ENCODE measurements at places on chromosomes 7 and 10.

DNA sequence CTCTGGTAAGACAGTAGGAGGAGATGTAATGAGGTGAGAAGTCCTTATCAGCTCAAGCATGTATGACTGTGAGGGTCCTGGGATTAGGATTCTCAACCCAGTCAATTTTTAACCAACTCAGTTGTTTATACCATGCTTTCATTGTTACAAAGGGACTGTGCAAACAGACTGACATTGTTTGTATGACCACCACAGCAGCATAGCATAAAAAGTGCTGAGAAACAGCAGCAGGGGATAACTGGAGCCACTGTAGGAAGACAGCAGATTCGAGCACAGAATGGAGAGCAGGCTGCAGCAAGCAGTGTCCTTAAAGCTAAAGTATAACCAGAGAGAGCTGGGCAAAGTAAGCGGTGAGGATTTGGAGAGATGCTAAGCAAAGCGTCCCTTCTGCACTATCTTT is 829.5 kb downstream of the REEP3 start:
- DNase-seq = no peak

- no peak for DNase-seq
Measured at GRCh38 chr7:152137476-152138025, 112.1 kb downstream of the GALNT11 start.

GRCh38 chr7:24718977-24719491 is 38.2 kb downstream of the GSDME start:
- DNase-seq = no peak

DNA sequence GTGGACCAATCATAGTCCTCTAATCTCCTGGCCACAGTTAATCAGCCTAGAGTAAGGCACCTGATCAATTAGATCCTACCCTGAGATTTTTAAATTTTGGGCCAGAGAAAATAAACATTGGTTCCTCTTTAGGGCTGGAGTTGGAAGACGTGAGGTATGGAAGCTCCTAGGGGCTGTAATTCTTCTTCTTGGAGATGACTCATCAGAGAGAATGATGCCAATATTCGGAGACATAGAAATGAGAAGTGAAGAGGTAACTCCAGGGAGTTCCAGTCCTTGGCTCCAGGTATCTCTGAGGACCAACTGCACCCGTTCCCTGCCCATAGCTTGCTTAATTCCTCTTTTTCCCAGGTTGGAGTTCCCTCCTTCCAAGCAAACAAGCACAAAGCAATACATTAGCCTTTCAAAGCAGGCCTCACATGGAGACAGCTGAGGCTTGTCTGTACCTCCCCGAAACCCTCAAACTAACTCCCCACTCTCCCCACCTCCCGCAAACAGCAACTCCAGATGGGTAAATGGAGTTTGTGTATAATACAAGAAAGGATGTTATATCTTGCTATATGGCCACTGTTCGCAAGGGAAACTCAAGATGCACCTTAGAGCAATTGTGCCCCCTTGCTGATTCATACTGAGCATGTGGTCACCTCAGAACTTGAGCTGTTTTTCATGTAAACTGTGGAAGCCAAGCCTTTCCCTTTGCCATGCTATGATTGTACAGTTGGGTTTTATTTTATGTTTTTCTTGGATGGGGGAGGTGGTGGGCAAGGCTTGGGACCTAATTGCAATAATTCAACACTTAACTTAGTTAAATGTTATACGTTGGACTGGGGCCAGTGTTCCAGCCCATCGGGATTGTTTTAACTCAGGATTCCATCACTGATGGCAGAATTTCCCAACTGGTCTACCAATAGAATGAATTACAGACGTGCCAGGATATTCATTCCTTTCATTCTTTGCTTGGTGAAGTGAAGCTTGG is 29.3 kb downstream of the PIK3AP1 start:
- peak; percentile 23 for DNase-seq

DNA sequence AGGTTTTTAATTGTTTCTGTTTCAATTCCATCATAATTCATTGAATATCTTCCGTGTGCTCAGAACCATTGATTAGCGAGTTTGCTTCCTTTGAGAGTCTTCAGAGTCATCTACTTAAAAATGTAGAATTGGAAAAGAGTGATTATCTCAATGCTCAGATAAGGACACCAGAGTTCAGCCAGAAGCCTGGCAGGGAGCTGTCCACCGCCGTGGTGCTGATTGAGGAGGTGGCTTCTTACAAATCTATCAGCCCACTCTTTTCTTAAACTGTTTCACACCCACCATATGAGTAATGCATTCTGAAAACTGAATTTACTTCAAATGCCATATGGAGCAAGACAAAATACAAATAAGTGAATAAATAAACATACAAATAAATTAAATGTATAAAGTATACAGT is 79.3 kb downstream of the INSYN2A start:
- DNase-seq = peak; percentile 58

DNA sequence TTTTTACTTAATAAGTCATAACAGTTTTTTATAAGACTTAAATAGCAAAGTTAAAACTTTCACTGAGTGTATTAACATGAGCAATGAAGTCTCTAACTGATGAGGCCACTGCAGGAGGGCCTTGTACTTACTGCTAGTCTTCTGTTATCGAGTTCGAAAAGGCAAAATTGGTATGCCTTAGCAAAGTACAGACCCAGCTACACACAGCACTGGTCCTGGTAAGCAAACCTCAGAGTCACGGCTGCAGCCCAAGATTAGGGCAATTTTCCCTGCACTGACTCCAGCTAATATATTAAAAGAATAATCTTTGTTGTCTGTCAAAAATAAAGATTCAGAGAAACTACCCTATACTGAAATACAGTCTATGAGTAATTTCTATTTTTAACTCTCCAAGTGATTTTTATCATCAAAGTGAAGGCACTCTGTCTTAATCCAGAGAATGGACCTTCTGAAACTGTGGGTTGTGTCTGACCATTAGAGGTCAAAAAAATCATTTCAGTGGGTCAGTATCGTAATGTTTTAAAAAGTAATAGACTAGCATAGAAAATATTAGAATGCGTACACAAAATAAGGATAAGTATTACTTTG is 85.7 kb downstream of the HBP1 start:
- no peak for DNase-seq

GRCh38 chr7:45679516-45679915 is 105.3 kb downstream of the ADCY1 start:
- no peak for DNase-seq

- no peak for DNase-seq
Measured at GRCh38 chr7:16930946-16931345, 49.2 kb upstream of the AGR3 start.

DNA sequence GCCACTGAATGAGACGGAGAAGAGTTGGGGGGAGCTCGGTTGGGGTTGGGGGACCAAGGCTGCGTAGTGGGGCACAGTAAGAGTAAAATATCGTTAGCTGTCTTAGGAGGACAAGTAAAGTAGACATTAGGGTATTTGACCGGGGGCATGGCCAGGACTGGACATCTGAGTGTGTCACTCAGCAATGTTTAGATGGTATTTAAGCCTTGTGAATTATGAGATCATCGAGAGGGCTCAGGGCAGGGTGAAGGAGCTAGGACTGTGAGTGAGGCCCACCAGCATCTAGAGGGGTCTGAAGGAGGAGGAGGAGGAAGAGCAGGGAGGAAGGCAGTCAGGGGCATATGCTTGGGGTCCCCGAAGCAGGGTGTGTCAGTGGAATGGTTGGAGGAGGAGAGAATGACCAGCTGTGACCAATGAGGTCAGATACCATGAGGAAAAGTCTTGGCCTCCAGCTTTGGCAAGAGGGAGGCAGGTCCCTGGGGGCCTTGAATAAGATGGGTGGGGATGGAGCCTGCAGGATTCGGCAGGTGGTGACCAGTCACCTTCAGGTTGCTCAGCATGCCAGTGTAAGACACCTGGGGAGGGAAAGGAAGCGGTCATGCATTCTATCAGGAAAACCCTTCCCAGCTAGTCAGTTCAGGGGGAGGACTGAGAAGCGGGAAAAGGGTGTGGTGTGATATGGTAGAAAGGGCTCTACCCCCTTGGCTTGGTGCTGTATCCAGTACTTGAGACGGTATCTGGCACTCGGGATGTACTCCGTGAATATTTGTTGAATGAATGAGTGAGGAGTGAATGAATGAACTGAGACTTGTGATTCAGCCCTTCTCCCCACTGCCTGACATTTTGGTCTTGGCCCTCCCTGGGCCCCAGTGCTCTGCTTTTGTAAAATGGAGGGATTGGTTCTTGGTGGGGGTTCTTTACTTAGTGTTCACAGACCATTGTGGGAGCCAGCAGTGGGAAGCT is 34.8 kb upstream of the SH2D4B start:
- DNase-seq = no peak

GRCh38 chr10:6218692-6219493 is 16.2 kb downstream of the PFKFB3 start:
- DNase-seq = peak; percentile 92

GRCh38 chr10:93080350-93081046 is 6.8 kb downstream of the CYP26A1 start:
- peak; percentile 66 for DNase-seq

GRCh38 chr10:47042199-47042473 is 130.9 kb downstream of the PTPN20 start:
- no peak for DNase-seq

DNA sequence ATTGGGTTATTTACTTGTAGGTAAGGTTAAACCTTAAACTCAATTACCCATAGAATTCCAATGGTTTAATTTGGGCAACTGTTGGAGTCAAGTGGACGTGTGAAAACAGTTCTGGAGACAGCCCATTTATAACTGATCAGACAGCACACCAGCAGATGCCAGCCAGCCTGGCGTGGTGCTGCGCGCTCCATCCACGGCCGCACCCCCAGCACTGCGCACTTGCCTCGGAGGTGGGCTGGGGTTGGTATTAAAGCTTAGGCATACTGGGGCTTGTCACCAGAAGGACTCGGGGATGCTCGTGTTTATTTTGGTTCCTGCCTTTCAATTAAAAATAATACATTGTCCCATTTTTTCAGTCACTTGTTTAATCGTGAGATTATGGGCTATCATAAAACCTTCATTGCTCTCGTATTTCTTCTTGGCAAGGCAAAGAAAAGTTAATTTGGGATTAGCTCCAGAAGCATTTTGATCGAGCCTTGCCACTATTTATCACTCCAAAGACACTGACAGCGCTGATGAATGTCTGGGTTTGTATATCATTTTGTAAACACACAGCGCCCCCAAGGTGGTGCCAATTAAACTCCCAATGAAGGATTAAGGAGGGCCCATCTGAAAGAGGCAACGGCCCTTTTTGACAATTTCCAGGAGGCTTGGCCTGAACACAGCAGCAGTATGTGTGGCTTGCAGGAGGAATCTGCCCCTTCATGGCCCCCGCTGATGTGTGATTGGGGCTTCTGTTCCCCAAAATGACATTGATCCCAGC is 204.5 kb upstream of the CXCL12 start:
- DNase-seq = no peak

DNA sequence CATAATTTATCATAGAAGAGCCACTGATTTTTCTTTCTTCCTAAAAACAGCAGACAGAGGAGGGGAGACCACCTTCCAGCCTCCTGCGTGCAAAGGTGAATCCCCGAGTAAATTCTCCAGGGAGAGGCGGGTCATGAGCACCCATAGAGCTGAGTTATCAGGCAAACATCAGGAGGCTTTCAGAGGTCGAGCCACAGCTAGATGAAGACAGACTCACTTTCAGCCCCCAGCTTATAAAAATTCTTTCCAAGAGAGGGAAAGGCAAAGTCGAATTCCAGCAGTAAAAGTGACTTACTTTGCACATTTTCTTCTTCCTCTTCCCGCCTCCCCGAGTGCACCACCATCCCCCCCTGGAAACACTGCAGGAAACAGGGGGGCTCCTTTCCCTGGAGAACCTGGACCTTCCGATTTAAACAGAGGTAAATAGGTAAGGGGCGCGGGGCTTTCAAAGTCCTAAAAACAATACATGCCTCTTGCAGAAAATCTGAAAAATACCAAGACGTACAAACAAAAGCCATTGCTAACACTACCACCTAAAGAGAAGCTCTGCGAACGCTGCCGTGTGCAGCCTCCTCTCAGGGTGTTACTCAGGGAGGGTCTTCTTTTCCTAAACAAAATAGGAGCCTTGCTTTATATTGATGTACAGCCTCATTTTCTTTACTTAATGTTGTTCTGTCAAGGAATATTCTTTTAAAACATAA is 163.8 kb downstream of the SVIL start:
- DNase-seq = no peak

Data from GM23248 (cell line).